ENCODE measurements at places on chromosomes 1 and 21. TPM values are rescaled to one million over a fixed set of nuclear protein-coding genes. Genes with fewer than 3 reads are reported as not detected.

HEYL gene
- 61.9 TPM for total RNA-seq

WNT4 gene
- 1.2 TPM for total RNA-seq

AJAP1 gene
- total RNA-seq, result not detected

SPATA21 gene
- 0.05 TPM for total RNA-seq

PDE9A gene
- 14.8 TPM for total RNA-seq

RPS6KA1 gene
- total RNA-seq, result 22.7 TPM

VANGL2 gene
- 11.1 TPM for total RNA-seq

IL24 gene
- total RNA-seq, result not detected

ASAP3 gene
- total RNA-seq, result 19.7 TPM

MRPS14 gene
- total RNA-seq, result 31.6 TPM

CFAP57 gene
- 0.04 TPM for total RNA-seq

ITLN2 gene
- total RNA-seq, result not detected

C1orf210 gene
- total RNA-seq, result not detected

All from SJCRH30 (cell line).